ENCODE measurements at places on chromosomes 3 and 15.

GRCh38 chr3:126570103-126570541 is 11.4 kb upstream of the C3orf22 start:
- DNase-seq = no peak

DNA sequence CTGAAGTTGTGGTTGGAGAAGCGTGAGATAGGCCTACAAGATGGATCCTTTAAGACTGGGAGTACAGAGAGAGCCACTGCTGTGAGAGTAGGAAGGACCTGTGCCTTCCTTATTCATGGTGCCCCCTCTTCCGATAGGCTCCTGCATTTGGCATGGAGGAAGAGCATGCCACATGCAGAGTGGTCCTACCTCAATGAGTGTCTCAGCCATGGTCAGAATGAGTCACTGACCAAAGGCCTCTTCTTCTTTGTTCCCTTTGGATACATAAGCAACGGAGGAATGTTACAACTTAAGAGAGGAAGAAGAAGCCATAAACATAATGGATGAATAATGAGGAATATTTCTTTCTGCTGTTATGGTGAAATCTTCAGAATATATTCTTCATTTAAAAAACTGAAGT is 681.2 kb upstream of the GRM7 start:
- DNase-seq = no peak

DNA sequence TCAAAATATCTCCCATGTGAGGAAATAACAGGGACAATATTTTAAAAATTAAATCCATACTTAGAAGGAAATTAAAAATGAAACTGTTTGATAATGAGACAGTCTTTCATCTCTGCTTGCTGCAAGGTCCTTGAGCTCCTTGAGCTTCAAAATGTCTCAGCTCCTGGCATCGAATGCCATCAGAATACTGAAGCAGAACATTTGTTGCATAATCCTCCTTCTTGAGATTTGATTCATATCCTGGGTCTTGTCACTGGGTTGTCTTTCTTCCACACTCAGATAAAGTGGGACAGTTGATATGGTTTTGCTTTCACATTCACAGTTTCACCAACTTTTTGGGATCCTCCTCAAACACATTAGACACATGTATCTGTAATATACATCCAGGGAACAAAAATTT is 27.8 kb downstream of the COL8A1 start:
- DNase-seq = no peak

GRCh38 chr3:172287937-172288477 is 160.2 kb downstream of the GHSR start:
- no peak for DNase-seq

DNA sequence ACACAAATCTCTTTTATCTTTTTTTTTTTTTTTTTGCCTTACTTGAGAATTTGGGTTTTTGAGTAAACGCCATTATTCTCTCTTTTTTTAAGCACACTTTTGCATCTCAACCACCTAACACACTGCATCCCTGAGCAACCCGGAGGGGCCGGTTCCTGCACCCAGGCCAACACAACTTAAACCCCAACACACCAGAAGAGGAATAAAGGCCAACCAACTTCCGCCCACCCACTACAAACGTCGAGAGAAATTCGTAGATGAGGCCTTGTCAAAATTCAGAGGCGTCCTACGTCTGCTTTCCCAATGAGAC is 389 bp upstream of the CCNB2 start:
- DNase-seq = no peak

DNA sequence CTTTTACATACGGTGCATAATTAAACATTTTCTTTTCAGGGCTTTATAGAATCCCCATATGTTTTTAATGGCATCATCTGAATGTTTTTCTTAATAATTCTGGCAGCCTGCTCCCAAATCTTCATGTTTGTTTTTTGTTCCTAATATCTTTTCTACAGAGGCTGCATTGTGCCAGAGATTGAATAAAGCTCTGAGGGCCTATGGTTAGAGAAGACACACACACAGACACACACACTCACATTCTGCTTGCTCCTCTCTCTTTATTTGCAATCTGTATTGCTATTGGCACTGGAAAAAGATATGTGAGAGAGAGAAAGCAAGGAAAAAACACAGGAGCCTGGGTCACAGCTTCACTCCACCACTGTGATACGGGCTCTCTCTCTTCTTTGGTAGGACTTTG is 136.0 kb downstream of the MECOM start:
- no peak for DNase-seq

- DNase-seq = no peak
Observed at GRCh38 chr3:24714436-24714835, 219.8 kb upstream of the THRB start.

DNA sequence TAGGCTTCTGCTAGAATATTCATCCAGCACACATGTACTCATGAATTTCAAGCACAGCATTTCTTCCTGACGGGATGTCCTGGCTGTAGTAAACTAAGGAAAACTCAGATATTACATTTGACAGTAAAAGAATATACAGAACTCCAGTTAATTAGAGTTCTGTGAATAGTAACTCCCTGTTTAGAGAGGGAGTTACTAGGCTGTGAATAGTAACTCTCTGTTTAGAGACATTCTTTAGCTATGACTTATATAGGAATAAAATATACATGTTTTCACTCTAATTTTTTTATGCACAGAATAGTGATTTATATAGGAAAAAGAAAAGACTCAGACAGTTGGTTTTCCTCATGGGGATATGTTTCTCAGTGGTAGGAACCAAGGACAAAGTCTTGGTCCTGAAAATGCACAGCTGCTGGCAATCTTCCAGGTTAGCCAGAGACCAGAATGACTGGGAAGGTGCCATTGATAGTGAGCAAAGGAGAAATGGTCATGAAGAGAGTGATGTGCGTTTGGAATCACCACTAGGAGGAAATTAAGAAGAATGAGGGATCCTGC is 480.7 kb upstream of the THBS1 start:
- no peak for DNase-seq

GRCh38 chr3:4981294-4981664 is 2.0 kb downstream of the BHLHE40 start:
- DNase-seq = no peak

GRCh38 chr3:16048435-16049318 is 125.8 kb upstream of the GALNT15 start:
- no peak for DNase-seq

DNA sequence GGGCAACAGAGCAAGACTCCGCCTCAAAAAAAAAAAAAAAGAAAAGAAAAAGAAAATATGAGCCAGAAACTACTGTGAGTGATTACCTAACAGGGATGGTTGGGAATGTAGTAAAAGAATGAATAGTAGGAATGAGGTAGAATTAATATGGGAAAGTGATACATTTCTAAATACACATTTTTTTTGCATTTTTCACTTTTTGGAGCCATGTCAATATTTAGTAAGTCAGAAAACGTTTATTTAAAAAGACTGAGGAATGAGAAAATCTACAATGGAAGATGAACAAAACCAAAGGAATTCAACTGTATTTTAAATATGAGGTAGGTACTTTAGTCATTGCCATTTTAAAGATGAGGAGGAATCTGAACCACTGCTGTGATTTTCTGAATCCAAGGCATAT is 817.2 kb upstream of the CADM2 start:
- no peak for DNase-seq

- no peak for DNase-seq
Observed at GRCh38 chr3:124424396-124424795, 305.9 kb upstream of the UMPS start.

DNA sequence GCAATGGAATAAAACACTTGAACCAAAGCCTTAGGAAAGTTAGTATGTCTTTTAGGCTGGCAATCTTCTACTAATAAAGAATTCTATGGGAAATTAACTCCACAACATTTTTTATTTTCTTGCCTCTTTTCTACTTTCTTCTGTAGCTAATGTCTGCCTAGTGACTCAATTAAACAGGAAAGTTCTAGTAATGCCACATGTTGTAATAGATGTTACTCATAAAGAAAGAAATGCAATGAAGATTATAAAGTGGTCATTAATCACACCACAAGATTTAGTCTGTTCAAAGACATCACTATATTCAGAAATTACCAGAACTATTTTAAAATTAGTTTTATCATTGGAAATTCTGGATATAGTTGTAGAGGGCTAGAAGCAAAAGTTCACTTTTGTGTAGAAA is 329.7 kb downstream of the SI start:
- DNase-seq = no peak

GRCh38 chr3:28028554-28028953 is 212.9 kb upstream of the CMC1 start:
- DNase-seq = no peak

- DNase-seq = no peak
Observed at GRCh38 chr3:157465741-157466140, 29.1 kb downstream of the PTX3 start.

- DNase-seq = peak; percentile 79
Observed at GRCh38 chr3:179801263-179801662, 148.4 kb downstream of the USP13 start.

DNA sequence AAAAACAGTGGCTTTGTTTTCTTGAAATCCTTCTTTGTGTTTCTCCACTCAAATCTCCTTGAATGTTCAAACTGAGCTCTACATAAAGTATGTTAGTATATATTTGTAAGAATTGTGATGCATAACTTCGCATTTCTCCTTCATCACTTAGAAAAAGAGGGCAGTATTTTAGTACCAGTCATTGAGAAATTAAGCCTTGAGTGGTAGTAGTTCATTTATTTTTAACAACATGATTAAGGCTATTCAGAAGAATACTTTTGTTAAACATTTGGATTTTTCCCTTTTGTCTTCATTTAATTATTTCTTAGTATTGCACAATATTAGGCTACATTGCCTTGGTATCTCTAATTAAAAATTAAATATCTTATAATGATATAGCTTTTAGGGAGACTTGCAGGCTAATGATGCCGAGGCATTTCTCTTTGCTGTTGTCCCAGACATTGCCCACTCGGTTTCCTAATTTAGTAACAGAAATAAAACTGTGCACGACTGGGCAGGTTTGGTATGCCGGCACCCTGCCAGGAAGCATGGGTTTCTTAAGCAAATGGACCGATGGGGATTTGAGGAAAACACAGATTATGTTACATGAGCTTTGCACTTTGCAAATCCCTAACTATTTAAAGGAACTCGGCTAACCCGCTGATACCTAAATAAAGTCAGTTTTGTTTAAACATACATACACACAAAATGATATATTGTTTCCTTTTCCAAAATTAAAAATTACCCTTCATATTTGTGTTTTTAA is 54.7 kb downstream of the LRRC28 start:
- no peak for DNase-seq

- DNase-seq = no peak
Observed at GRCh38 chr15:53976844-53977392, 1.3 kb upstream of the UNC13C start.

DNA sequence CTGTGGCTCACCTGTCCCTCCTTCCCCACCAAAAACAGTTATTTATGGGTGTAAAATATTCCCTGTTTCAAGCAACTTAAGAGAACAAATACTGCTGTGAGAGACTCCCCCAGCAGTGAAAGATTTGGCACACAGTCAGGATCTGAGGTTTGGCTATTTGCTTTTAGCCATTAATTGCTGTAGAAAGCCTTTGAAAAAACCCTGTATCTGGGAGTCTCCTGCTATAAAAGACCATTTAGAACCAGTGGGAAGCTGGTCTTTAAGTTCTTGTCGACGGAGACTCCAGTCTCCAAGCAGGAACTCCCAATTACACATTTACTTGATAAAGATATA is 55.1 kb upstream of the PCSK6 start:
- DNase-seq = no peak

DNA sequence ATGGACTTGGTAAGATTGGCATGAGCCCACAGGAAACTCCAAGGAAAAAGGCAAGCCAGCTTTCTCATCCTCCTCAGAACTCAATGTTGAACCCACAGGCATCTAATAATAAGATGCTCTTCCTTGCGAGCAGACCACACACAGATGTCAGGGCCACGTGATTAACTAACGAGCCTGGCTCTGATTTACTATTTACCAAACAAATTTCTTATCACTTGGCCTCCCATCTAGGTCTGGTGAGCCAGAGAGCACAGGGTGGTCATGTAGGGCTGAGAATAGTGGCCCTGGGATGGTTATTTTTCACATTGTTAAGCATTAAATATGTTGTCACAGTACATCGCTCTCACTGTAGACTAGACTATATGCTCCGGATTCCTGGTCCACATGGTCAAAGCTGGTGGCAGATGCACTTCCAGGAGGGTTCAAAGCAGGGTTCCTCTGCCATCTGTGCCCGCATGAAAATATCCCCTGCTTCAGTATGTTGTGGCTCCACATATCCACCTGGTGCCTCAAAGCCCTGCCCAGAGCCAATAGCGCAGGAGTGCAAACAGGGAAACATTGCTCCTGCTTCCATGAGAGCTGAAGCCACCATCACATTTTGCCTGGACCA is 472.5 kb upstream of the WNT5A start:
- no peak for DNase-seq

DNA sequence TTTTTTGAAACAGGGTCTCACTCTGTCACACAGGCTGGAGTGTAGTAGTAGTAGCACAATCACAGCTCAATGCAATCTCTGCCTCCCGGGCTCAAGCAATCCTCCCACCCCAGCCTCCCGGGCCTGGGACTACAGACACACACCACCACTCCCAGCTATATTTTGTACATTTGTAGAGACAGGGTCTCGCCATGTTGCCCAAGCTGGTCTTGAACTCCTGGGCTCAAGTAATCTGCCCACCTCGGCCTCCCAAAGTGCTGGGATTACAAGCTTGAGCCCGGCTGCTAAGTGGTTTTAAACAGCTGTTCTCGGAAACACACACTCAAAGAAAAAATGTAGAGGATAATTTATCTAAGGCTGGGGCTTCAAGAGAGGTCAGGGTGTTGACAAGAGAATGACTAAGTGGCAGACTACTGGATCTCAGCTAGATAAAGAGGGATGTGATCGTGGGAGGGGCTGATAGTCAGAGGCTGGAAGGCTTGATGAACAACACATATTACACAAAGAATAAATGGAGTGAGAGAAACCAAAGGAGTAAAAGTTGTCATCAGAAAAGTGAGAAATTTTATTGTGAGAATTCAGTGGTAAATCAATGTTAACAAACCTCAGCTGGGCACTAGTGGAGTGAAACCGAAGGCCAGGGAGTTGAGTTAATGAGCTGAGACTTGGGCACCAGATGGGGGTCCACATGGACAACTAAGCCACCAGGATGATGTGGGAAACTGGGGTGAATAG is 6.7 kb downstream of the CCR5AS start:
- DNase-seq = no peak

GRCh38 chr15:82181371-82181770 is 81.2 kb downstream of the EFL1 start:
- no peak for DNase-seq

GRCh38 chr15:90650956-90651689 is 66.0 kb upstream of the BLM start:
- no peak for DNase-seq

GRCh38 chr15:88241461-88241860 is 15.1 kb downstream of the NTRK3 start:
- no peak for DNase-seq

DNA sequence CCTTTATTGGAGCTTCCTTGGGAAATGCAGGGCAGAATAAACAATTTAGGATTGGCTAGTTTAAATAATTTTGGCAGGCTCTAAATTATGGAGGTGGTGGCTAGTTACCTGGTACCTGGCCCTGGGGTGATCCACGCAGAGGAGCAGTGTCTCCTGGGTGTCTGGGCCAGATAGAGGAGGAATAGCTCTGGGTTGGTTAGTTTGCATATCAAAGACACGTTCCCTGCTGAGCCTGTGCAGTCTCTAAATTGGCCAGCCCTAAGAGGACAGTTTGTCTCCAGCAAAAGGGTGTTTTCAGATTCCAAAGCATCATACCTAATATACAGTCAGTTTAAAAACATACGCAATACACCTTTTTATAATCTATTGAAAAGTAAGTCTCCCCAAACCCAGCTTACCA is 333.3 kb upstream of the TPM1 start:
- no peak for DNase-seq

- peak; percentile 21 for DNase-seq
Observed at GRCh38 chr15:87154761-87155160, 1075.1 kb downstream of the AGBL1 start.

- no peak for DNase-seq
Observed at GRCh38 chr3:157464321-157464720, 27.7 kb downstream of the PTX3 start.

Data from GM04503 (cell line).